Esophagus muscularis mucosa (tissue), 4 donors: ENCODE measurements at places on chromosomes 16 and 17. TPM values are rescaled to one million over a fixed set of nuclear protein-coding genes. Genes with fewer than 3 reads are reported as not detected.

DNA sequence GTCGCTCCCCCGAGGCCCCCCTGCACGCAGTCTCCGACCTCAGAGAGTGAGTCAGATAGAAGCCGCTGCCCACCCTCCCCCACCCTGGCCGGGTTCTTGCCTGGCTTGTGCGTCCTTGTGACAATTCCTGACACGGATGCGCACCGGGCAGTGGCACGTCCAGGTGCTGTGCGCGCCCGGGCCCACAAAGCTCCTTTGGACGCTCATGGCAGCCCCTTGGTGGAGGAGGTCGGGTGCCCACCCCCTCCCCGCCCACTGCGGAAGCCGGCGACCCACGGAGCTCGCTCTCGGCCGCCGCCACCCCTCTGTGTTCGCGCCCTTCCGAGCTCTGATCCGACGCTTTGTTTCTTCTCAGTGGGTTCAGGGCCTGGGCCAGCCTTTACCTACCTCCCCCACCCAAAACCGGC, 662 bp upstream of the TUBB3 start:
- H3K4me1 ChIP-seq, result peaks cover 76% of the 10 kb centered on the region
- no peak for DNase-seq
- H3K36me3 ChIP-seq, result no peaks in the 10 kb centered on the region
- H3K27me3 ChIP-seq, result peaks cover 27% of the 10 kb centered on the region

DNA sequence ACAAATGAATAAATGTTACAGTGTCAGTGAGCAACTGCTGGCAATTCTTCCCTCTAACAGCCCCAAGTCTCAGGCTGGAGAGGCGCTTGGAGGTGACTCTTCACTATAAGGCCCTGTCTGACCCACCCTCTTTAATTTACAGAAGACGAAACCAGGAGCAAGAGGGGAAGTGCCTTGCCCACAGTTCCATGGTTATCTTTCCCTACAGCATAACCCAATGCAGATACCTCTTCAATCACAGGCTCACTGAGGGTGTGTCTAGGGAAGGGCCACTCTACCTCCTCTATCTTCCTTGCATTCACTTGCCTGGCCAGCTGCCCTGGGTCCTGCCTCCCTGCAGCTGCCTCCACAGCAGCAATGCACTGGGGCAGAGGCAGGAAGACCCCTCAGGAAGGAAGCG, 9.6 kb upstream of the N4BP1 start:
- no peak overlapping the region for H3K27ac ChIP-seq
- DNase-seq, result no peak
- H3K36me3 ChIP-seq, result no peaks in the 10 kb centered on the region
- peaks cover 63% of the 10 kb centered on the region for H3K4me1 ChIP-seq
- H3K4me3 ChIP-seq, result no peak overlapping the region

The DHRS7C gene
- not detected for total RNA-seq

The SGCA gene
- total RNA-seq, result 83.5 TPM

GRCh38 chr16:67726106-67727034, 7.3 kb upstream of the GFOD2 start:
- H3K36me3 ChIP-seq, result peaks cover 36% of the 10 kb centered on the region
- no peaks in the 10 kb centered on the region for H3K4me1 ChIP-seq
- no peak for DNase-seq
- H3K27me3 ChIP-seq, result no peaks in the 10 kb centered on the region
- H3K27ac ChIP-seq, result no peak overlapping the region

The SLC13A2 gene
- not detected for total RNA-seq

- H3K4me3 ChIP-seq, result no peak overlapping the region
- no peaks in the 10 kb centered on the region for H3K36me3 ChIP-seq
- no peak for DNase-seq
- no peaks in the 10 kb centered on the region for H3K27me3 ChIP-seq
These were observed 205.6 kb downstream of the FOXL1 start for GRCh38 chr16:86783636-86784626.

DNA sequence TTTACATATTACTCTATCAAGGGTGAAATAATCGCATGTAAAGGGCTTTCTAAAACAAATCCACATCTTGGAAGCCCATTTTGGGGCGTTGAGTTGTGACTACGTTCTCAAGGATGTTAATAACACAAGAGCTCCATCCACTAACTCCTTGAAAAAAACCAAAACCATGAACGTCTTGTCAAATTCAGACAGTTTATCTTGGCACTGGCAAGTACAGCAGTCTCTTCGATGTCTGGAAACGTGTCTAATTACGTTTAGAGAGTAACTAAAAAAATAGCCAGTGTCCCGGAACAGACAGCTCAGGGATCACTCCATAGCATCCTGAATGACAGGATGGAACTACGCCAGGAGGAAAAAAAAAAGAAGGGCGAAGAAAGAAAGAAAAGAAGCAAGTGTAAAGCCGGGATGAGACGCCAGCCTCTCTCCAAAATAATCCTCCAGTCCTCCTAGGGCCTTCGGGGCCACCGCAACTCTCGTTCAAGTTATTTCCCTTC, 954 bp downstream of the MYO1D start:
- peaks cover 28% of the 10 kb centered on the region for H3K4me1 ChIP-seq
- no peak for DNase-seq
- peak overlapping the region; percentile 94 for H3K4me3 ChIP-seq
- H3K36me3 ChIP-seq, result no peaks in the 10 kb centered on the region
- no peaks in the 10 kb centered on the region for H3K27me3 ChIP-seq
- peak overlapping the region; percentile 87 for H3K27ac ChIP-seq

DNA sequence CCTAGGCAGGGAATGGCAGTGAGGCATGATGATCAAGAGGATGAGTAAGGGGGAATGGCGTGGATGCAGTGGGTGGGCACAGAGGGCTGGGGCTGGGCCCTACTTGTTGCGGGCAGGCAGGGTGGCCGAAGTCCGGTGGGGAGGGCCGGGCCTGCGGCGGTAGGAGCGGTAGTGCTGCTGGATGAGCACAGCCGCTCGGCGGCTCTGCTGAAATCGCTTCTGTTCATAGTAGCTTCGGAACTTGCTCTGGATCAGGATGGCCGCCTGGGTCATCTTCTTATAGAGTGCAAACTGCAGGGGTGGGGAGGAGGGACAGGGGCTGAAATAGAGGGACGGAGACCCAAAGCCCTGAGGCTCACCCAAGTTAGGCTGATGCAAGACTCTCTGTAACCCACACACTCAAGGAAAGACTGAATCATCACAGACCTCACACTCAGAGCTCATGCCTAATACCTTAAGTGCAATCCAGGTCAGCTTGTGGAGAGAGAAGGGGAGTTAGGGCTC, 1.5 kb upstream of the SPAG7 start:
- H3K27ac ChIP-seq, result peak overlapping the region; percentile 97
- no peak for DNase-seq
- no peaks in the 10 kb centered on the region for H3K27me3 ChIP-seq
- H3K4me3 ChIP-seq, result peak overlapping the region; percentile 86
- peaks cover 57% of the 10 kb centered on the region for H3K36me3 ChIP-seq

GRCh38 chr16:2499454-2499853, 14.3 kb upstream of the ATP6V0C start:
- no peak overlapping the region for H3K4me3 ChIP-seq
- H3K36me3 ChIP-seq, result peaks cover 39% of the 10 kb centered on the region
- peaks cover 42% of the 10 kb centered on the region for H3K4me1 ChIP-seq
- no peak for DNase-seq

GRCh38 chr16:85994492-85995490, 95.8 kb downstream of the IRF8 start:
- no peak overlapping the region for H3K4me3 ChIP-seq
- no peaks in the 10 kb centered on the region for H3K4me1 ChIP-seq
- no peaks in the 10 kb centered on the region for H3K27me3 ChIP-seq
- no peaks in the 10 kb centered on the region for H3K36me3 ChIP-seq

The GLTPD2 gene
- total RNA-seq, result not detected

DNA sequence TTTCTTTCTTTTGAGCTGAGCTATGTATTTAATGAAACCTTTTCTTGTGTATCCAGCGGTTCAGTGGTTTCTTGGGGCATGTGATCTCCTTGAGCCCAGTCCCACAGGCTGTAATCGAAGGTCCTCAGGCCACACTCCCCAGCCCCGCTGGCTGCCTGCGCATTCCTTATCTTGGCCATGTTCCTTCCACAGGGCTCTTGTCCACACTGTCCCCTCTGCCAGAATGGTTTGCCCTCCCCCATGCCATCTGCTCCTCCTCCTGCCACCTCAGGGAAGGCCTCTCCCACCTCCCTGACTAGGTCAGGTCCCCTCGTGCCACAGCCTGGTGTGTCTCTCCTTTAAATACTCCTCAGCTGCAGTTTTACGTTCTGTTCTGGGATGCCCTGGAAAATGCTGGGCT, 12.1 kb upstream of the NLRC5 start:
- no peak overlapping the region for H3K27ac ChIP-seq
- H3K27me3 ChIP-seq, result no peaks in the 10 kb centered on the region
- DNase-seq, result no peak

DNA sequence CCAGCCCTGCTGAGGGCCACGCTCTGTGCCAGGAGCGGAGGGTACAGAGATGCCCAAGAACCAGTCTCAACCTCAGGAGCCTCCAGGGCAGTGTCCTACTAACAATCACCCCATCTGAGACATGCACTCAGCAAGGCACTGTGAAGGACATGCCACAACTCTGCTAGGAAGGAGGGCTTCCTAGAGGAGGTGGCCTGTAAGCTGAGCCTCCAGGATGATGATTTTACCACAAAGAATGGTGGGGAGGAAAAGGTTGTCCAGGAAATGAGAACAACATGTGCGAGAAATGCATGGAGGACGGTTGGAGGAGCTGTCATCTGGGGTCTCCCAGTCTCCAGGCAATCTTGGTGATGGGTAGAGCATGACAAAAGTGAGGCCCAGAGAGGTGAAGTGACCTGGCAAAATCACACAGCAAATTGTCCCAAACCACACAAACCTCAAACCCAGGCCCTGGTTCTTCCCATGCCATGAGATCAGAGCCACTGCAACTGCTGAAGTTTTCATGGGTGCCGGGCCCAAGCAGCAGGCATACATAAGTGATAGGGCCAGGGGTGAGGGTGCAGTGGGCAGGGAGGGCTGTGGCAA, 30.5 kb downstream of the CNGB1 start:
- no peak overlapping the region for H3K27ac ChIP-seq
- H3K4me1 ChIP-seq, result peaks cover 19% of the 10 kb centered on the region
- no peak for DNase-seq
- H3K4me3 ChIP-seq, result no peak overlapping the region
- H3K36me3 ChIP-seq, result no peaks in the 10 kb centered on the region

DNA sequence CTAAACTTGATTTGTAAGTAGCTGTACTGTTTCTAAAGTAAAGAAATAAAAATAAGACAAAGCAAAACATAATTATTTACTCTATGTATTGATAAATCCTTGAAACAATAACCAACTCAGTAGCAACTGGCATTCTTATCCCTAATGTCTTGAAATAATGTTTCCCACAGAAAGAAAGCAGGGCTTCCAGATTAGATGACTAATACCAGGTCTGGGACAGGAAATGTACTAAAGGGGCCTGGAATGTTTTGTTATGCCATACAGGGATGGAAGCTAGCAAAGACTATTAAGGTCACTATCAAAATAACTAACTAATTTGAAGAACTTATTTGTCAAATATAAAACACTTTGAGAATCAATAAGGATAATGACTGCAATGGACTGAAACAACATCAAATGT, 82.1 kb downstream of the CFDP1 start:
- H3K36me3 ChIP-seq, result no peaks in the 10 kb centered on the region
- DNase-seq, result no peak
- no peak overlapping the region for H3K4me3 ChIP-seq
- no peak overlapping the region for H3K27ac ChIP-seq
- H3K27me3 ChIP-seq, result no peaks in the 10 kb centered on the region
- peaks cover 6% of the 10 kb centered on the region for H3K4me1 ChIP-seq

DNA sequence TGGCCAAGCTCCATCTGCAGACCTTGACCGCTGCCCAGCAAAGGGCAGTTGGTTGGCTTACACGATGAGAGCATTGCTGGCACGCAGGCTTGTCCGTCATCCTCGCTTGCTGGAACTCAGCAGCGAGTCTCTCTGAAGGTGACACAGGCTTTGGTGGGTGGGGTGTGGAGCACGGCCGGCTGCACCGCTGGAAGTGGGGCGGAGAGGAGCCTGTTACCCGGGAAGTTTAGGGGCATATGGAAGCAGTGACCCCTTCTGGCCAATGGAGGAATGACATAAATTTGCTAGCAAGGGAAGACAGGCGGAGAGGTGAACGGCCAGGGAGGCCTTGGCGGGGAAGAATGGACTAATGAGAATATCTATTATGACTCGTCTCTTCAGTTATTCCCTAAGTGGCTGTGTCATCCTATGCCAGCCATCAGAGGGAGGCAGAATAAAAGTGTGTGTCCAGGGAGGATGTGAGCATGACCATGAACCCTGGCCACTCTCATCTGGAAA, 65.9 kb upstream of the SDK2 start:
- no peak overlapping the region for H3K27ac ChIP-seq
- H3K4me1 ChIP-seq, result no peaks in the 10 kb centered on the region
- no peaks in the 10 kb centered on the region for H3K27me3 ChIP-seq
- H3K36me3 ChIP-seq, result no peaks in the 10 kb centered on the region
- no peak for DNase-seq
- no peak overlapping the region for H3K4me3 ChIP-seq

DNA sequence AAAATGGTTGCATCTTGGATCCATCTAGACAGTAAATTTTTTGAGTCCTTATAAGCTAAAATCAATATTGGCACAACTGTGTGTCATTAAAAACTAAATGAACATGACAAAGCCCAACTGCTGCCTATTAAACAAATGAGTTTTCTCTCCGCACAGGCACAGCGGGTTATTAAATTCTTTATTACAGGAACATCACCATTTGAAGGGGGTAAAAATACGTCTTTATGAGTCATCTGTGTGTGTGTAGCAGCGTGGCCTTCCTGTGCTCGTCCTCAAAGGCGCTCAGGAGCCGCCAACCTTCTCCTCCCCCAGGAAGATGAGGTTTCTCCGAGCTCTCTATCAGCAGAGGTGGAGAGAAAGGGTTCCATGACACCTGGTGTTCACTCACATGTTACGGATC, 62.6 kb upstream of the SDK2 start:
- DNase-seq, result no peak
- peaks cover 7% of the 10 kb centered on the region for H3K4me1 ChIP-seq
- H3K4me3 ChIP-seq, result no peak overlapping the region
- H3K36me3 ChIP-seq, result no peaks in the 10 kb centered on the region
- H3K27me3 ChIP-seq, result no peaks in the 10 kb centered on the region

The RASD1 gene
- 5.0 TPM for total RNA-seq

DNA sequence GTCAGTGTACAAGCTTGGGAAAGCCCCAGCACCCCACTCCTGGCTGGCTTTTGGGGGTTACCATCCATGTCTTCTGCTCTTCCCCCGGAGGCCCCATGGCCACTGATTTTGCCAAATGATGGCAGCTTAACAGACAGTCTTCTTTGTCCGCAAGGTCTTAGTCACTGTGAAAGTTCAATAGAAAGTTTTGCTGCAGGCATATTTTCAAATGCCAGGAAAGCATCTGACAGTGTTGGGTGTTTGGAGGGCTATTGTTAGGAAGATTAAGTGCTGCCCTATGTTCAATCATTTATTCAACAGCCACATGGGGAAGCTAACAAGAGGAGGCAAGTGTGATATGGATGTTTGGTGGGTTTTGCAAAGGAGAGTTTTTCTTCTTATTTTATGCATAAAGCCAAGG, 122.4 kb downstream of the TOX3 start:
- no peak for DNase-seq
- no peak overlapping the region for H3K4me3 ChIP-seq
- no peaks in the 10 kb centered on the region for H3K36me3 ChIP-seq
- no peaks in the 10 kb centered on the region for H3K4me1 ChIP-seq

GRCh38 chr17:79465681-79466025, 145.2 kb downstream of the RBFOX3 start:
- H3K36me3 ChIP-seq, result no peaks in the 10 kb centered on the region
- no peak for DNase-seq
- H3K4me1 ChIP-seq, result no peaks in the 10 kb centered on the region
- H3K4me3 ChIP-seq, result no peak overlapping the region

- H3K27me3 ChIP-seq, result peaks cover 96% of the 10 kb centered on the region
- no peak overlapping the region for H3K4me3 ChIP-seq
- DNase-seq, result no peak
- no peaks in the 10 kb centered on the region for H3K4me1 ChIP-seq
- no peak overlapping the region for H3K27ac ChIP-seq
- H3K36me3 ChIP-seq, result no peaks in the 10 kb centered on the region
These were observed 26.3 kb downstream of the FOXL1 start for GRCh38 chr16:86604436-86605193.
